ENCODE measurements at places on chromosomes 2 and 18.
A peak's percentile ranks its signal among the peaks of the same experiment; 100 is the strongest.

- no peak for DNase-seq
Measured at GRCh38 chr2:60481257-60481656, 72.2 kb downstream of the BCL11A start.

- DNase-seq, result no peak
Measured at GRCh38 chr2:205107810-205108209, 562.5 kb downstream of the PARD3B start.

GRCh38 chr2:101310834-101311695 is 2.6 kb upstream of the RNF149 start:
- no peak for DNase-seq

GRCh38 chr2:191885098-191885497 is 38.2 kb upstream of the CAVIN2 start:
- no peak for DNase-seq

- peak; percentile 88 for DNase-seq
Measured at GRCh38 chr2:25566694-25567093, 106.7 kb downstream of the DTNB start.

DNA sequence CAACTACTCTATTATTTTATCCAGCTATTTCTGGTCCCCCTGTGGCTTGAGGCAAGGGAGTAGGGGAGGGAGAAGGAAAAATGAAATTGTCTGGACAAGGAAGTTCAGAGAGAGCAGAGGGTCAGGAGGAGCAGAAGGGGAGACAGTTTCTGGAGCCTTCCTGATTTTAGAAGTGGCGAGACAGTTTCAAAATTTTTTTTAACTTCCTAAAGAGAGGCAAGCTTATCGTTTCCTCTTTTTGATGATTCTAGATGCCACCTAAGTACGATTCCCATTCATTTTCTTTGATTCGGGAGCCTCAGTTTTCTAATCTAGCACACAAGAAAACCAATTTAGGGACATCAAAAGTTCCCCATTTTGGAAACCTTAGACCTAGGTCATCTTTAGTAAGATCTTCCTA is 96.9 kb upstream of the B3GNT2 start:
- DNase-seq, result peak; percentile 81

DNA sequence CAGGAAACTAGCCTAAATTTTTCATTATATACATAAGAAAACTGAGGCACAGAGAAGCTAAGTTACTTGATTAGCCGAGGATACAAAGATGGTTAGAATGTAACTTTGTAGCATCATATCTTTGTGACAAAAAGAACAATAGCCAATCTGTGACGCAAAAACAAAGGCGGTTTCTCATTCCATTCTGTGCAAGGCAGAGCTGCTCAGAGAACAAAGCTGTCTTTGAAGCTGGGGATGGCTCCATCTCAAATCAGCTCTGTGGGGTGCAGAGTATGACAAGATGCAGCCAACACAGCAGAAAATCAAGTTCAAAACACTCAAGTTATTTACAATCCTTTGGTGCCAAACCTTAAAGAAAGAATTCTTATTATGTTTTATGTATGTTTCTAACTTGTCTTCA is 81.9 kb upstream of the VWC2L start:
- no peak for DNase-seq

- no peak for DNase-seq
Measured at GRCh38 chr18:33495278-33495677, 54.8 kb upstream of the CCDC178 start.

- no peak for DNase-seq
Measured at GRCh38 chr18:11655606-11655932, 33.5 kb upstream of the GNAL start.

GRCh38 chr2:23100406-23100805 is 284.6 kb upstream of the KLHL29 start:
- DNase-seq, result no peak

DNA sequence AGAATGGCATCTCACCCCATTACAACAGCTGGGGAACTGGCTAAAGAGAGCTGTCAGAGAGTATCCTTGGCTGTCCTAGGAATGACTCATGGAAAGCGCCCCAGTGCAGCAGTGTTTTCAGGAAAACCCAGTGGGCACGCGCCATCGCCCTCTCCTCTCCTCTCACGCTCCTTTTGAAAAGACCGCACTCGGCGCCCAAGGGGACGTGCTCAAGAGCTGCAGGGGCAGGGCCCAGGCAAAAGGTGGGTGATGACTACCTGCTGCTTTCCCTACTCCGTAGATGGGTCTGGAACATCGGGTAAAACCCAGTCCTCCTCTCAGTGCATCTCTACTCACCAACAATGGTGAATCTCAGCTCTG is 68.1 kb downstream of the EMILIN2 start:
- DNase-seq, result no peak

DNA sequence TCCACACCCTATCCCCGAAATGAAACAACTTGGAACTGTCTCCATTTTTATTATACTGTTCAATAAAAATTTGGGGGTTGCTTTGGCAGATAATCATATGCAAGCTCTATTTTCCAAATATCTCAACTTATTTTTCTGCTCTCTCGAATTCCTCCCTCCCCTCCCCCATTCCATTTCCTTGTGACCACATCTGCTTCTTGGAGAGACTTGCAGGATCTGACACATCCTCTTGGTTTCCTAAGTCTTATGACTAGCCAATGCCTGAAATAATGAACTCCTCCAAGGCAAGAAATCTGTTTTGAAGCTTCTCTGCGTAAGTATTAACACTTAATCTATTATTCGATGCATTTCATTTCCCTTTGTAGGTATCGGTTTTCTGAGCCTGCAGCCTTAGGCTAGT is 16.1 kb downstream of the TGIF1 start:
- peak; percentile 58 for DNase-seq

DNA sequence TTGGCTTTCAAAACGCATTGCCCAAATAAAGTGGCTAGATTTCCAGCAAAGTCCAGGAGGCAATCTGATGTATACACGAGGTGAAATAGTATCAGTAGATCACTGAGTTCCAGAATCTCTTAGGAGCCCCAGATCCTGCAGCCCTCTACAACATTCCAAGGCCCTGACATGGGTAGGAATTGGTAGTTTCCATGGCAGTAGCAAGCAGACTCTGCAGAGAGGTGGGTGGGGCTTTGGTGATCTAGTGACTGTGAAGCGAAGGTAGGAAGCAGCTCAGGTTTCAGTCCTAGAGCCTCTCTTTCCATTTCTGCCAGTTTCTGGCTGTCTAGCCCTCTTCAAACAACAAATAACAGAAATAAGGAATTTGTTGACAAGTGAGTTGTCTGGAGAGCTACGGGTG is 13.8 kb upstream of the SGPP2 start:
- no peak for DNase-seq

- DNase-seq, result no peak
Measured at GRCh38 chr2:226310146-226310545, 489.5 kb downstream of the IRS1 start.

- no peak for DNase-seq
Measured at GRCh38 chr18:24790347-24790746, 329.9 kb downstream of the HRH4 start.

DNA sequence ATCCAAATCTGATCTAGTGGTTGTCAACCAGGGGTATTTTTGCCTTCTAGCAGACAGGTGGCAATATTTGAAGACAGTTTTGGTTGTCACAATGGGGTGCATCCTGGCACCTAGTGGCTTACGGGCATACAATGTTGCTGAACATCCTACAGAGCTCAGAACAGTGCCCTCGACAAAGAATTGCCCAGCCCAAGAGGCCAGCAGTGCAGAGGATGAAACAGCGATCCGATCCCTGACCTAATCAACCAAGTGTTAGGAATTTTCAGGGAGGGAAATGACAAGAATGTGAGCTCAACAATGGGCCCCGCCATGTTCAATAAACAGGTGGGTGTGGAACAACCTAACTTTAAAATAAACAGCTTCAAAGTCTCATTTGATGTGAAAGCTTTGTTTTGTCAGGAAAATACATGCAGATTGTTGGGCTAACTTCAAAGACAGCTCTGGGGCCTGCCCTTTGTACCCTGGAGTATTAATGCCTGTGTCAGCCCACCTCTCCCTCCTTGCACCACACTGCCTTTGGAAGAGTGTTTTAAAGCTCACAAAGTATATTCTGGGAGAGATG is 22.5 kb upstream of the SCYGR5 start:
- no peak for DNase-seq

DNA sequence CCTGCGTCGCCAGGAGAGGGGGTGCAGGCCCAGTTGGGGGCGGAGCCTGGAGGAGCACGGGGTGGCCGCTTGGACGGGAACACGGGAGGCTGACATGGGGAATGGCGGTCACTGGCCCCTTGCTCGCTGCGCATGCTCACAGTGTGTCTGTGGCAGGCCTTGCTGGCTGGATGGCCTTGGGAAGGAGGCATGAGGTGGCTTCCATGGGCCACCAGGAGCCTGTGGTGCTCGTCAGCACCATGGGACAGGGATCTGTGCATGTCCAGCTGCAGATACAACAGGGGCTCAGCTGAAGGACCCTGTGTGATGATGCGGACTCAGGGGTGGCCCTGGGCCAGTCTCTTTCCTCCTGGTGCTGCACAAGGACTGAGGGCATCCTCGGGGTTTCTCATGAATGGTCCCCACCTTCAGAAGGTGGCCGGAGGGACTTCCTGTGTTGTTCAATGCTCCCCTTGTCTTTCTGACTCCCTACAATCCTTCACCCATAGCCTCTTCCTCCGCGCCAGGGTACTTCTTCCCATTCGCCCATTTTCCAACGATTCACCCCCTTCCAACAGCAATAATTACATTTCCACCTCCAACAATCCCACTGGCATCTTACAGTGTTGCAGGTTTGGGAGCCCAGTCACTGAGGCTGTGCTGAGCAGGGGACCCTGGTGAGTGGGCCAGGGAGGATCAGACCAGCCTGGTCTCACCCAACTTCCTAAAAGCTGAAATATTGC is 3.4 kb upstream of the SP140L start:
- DNase-seq, result no peak

DNA sequence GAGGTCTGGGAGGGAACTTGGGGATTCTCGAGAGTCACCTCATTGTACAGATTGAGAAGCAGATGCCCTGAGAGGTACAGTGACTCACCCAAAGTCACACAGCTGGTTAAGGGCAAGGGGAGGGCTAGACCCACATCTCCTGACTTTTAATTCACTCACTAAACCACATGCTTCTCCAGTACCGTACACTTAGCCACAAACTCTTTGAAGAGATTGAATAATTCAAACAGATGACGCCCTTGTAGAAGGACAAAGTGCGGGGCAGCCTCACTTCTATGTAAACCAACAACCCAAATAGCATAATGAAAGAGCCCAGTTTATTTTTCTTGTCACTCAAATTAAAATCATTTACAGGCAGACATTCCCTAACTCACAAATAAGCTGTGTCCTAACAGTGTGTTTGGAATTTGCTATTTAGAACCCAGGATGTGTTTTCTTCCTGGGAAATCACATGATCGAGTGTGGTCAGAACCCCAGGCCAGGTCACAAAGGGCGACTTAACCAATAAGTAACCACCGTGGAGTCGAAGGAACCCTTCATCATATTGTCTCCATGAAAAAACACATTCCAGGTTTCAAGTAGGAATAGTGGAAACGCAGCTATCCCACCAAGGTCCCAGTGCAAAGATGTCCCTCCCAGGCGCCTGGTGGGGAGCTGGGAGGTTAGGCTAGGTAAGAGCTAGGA is 35.8 kb upstream of the PTPN4 start:
- no peak for DNase-seq

GRCh38 chr18:9694952-9695495 is 13.1 kb upstream of the RAB31 start:
- DNase-seq, result no peak

DNA sequence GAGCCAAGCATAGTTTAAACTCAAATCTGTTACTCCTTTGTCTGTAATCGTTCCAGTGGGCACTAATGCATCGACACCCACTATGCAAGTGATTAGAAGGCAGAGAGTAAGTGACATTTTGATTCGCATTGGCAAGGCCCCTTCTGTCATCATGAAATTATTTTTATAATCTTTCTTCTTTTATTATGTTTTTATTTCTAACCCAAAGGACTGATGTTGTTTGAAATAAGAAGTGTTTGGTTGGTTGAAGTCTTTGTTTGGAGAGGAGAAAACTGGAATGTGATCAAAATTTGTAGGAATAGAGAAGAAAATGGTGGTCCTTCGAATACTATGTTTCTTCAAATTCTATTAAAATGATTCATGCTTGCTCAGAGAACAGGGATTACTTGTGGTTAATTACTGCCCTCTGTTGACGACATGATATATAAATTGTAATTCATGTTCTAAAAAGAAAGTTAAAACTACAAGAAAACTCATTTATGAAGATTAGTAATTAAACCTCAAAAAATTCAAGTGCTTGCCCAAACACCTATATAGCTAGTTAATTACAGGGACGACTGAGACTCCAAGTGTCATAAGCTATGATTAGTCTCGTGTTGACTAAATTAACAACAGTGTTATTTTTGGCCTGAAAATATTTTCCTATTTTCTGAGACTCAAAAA is 26.4 kb upstream of the TFPI start:
- DNase-seq, result peak; percentile 52

DNA sequence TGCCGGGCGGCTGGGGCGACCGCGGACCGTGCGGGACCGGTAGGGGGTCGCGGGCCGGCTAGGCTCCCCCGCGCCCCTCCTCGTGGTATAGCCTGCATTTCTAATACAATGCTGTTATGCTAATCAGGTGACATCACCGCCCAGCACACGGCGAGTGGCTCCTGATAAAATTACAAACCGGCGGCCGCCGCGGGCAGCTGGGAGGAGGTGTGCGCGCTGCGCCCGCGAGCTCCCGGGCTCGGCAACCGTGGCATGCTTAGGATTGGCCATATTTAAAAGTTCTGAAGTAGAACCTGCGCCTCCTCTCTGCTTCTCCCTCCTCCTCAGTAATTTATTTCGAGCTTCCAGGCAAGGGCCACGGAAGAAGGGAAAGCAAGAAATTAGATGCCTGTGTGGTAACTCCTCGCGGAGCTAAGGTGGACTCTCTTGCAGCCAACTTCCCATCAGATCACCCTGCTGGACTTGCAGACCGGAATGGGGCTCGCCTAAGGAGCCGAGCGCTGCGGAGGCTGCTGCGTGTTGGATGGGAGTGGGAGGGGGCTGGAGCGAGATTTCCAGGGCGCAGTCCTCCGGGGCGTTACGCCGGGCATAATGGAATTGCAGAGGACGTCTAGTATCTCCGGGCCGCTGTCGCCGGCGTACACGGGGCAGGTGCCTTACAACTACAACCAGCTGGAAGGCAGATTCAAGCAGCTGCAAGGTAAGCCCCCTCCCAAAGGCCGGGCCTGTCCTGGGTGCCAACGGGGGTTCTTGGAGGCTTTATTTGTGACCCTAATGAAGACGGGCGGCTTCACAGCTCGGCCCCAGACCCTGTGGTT is 102.3 kb downstream of the SPTBN1 start:
- DNase-seq, result no peak

GRCh38 chr18:48790869-48791635 is 159.7 kb downstream of the SMAD7 start:
- DNase-seq, result peak; percentile 77

DNA sequence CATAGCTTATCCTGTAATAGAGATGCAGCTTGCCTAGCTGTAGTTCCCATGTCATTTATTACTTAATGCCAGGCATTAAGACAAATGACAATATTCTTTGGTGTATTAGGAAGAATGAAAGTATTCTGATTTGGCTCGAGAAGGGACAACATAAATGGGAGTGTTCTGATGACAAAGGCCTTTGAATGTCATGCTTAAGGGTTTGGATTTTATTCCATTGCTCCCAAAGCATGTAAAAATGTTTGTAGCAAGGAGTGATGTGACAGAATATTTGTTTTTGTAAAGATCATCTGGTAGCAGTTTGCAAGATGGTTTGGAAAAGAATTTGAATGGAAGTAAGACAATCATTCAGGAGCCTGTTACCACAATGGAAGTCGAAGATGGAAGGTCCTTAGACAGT is 30.4 kb downstream of the EEF1B2 start:
- no peak for DNase-seq

Data from MV-4-11 (cell line).